ENCODE measurements at places on chromosomes 16 and 17.

DNA sequence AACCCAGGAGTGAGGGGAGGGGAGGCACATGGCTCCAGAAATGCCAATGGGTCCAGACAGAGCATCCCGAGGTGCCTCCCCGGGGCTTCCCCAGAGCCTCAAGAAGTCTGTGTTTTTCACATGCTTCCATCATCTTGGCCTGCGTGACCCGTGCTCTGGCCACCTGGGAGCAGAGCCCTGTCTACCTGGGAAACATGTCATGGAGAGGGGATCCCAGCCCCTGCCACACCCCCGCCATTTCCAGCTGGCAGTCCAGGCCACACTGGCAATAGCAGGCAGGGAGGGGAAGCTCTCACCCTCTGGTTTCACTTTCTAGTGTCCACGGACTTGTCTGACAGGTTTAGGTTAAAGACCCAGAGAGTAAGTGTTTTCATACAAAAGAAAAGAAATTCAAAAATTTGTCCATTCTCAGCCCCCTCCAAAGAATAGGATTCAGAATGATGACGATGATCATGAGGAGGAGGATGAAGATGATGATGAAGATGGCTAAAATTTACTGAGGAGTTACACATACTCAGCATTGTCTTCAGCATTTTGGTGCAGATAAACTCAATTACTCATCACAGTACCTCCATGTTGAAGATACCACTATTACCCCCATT lies 9.0 kb downstream of the SMIM5 start:
- DNase-seq: no peak

DNA sequence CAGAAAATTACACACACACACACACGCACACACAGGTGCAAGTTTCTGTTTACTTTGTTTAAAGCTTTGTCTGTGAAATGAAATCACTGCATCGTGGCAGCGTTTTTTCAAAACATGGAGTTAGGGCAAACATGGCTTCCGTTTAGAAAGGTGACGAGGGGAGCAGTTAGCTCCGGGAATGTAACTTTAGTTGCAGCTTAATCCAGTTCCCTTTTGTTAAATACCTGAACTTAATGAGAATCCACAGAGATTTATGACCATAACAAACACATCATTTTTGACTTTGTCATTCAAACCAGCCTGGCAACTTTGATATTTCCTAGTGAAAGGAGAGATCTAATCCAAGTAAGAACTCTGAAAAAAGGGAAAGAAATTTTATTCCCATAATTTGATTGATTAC lies 12.1 kb downstream of the HS3ST3A1 start:
- no peak for DNase-seq

GRCh38 chr16:19613834-19614233 lies 58.3 kb downstream of the VPS35L start:
- no peak for DNase-seq

DNA sequence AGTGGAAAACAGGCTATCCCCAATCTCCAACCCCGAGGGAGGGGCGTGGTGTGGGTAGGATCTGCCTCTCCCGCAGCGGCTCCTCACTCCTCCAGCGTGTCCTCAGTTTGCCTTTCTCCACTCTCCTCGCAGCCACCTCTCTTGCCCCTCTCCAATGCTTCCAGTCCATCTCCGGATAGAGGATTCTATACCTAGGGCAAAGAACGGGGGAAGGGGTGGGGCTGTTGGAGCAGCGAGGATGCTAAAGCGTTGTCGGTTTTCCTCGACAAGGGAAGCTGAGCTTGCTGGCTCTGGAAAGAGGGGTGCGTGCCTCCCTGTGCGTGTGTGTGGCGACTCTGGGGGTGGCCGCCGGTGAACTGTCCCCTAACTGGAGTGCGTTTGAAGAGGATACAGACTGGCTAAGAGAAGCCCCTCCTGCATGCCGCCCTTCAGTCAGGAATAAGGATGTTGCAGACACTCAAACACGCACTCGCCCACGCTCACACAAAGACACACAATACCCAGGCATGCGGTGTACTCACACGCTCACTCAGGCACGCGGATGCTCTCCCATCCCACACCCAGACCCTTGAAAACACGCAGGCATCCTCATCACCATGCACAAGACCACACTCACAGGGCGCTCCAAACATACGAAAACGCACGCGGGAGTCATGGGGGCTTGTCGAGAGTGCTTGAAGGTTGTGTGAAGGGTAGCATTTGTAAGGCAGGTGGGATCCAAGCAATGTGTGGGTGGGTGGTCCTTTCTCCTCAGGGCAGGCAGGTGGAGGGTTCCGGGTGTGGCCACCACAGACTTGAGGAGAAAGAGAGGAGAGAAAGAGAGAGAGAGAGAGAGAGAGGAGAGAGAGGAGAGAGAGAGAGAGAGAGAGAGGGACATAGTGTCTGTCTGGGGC lies 655 bp upstream of the GPR139 start:
- DNase-seq: no peak

DNA sequence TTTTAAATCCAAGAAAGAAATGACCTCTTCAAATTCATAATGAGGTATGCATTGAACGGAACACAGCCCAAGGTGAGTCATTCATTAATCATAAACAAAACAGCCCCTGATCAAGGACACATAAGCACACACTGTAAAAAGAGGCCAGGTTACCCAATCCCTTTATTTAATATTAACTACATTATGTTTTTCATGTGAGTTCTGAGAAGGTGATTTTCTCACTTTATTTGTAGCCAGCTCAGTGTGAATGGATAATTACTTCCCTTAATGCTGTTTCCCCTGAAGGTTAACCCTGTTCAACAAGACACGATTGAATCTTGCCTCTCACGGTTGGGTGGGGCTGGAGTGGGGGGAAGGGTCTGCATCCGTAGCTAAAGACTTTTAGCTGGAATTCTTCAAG lies 257.3 kb upstream of the SALL1 start:
- DNase-seq: no peak

DNA sequence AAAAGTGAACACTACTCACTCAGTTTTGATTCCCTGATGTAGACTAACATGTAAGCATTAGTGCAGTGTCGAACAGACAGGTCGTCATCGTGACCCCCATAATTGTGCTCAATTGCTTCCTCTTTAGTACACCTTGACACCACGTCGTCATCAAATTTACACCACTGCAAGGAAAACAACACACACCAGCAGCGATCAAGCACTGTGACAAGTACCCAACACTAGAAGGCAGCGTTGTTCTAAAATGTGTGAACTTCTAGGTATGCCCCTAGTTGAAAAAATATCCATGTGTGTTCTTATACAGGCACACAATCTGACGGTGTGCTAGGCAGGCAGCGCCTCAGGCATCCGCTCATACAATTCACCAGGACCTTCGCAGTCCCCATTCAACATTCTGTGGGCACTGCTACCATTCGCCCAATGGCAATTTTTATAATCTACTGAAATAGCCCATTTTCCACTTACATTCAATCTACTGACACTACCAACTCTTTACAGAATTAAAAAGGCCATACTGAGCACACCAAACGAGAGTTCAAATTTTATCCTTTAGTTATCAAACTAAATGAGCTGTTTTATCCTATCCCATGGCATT lies 23.1 kb downstream of the LITAFD start:
- no peak for DNase-seq

DNA sequence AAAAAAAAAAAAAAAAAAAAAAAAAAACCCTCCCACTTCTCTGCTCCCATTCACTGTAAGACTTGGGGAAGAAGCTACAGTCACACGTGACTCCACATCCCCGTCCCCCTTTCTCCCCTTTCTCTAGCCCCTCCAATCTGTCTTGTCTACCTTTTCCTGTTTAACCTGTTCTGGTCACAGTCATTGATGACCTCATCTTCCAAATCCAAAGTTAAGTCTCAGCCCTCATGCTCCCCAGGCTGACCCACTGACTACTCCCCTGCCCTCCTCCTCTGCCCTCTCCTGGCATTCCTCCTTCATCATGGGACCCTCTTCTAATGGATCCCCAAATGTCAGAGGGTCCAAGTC lies 1.6 kb upstream of the CDH5 start:
- no peak for DNase-seq

GRCh38 chr17:30021708-30022317 lies 80.4 kb downstream of the EFCAB5 start:
- no peak for DNase-seq

DNA sequence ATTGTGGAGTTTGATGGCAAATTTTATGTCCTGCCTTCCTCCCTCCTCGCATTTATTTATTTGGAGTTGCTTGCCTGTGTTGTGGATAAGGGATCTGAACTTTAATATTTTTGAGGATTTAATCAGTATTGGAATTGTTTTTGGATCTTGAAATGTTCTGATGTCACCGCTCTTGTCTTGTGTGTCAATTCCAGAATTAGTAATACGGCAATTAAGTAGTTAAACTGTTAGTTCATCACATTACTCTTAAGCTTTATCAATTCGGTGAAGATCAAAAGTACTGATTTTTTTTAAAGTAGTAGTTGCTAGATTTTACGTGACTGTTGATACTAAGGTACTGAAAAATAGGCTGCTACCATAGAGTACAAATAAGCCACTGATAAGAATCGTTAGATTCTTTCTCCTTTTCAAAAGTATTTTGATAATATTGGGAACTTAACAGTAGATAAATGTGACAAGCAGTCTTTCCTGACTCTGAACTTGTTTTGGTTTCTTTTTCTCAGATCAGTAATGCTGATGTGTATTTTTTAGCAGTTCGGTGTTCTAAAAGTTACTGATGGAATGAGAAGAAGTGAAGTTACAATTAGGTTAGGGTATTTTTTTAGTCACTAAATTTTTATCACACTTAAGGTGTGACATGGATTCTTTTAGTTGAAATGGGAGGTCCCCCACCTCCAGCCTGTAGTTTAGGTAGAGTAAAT lies 2.0 kb downstream of the RBBP6 start:
- no peak for DNase-seq

- no peak for DNase-seq
Observed at GRCh38 chr16:46817961-46818360, 13.0 kb downstream of the C16orf87 start.

DNA sequence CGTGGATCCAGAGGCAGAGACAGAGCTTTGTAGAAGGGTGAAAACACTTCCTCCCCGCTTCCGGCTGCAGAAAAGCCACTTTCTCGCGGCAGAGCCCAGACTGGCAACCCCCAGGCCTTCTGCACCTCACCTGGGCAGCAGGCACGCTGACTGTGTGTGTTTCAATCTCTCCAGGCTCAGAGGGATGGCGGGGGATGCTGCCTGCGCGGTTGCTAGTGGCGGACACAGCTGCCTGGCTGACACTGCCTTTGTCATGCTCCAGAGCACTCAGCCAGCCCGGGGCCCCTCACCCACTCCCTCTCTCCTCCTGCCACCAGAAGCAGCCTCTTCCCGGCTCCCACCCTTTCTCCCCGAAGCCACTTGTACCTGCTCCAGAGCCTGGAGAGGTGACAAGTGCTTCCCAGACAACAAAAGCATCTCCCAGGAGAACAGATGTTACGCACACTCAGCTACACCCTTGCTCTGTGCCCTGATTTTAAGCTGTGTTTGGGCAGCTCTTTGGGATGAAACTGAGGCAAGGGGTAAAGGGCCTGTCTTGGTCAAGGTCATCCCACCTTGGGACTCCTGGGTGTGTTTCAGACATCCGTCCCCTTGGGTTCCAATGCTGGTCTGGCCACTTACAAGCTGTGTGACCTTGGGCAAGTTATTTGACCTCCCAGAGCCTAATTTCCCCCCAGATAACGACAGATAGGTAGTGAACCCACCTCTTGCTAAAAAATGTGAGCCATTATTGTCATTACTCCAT lies 9.2 kb upstream of the GLIS2 start:
- peak; percentile 28 for DNase-seq

- no peak for DNase-seq
Observed at GRCh38 chr17:28324781-28325180, 5.8 kb downstream of the TMEM97 start.

DNA sequence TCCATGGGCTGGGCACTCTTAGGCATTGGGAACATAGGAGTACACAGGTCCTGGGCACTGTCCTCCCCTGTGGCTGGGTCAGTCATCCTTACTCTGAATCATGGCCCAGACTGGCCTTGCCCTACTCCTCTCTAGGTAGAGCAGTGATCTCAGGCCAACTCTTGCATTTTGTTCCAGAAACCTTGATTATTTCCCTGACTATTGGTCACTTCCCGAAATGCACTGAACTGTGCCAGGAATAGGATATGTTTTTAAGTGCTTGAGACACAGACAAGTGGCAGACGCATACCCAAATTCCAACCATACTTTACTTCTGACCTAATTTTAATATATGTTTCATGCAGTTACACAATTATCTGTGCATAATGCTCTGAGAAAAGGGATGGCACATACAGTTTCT lies 10.3 kb downstream of the KRABD2 start:
- no peak for DNase-seq

- DNase-seq: no peak
Observed at GRCh38 chr16:84769416-84769815, 50.4 kb upstream of the CRISPLD2 start.

GRCh38 chr17:83095016-83095415 lies 15.6 kb downstream of the METRNL start:
- no peak for DNase-seq

GRCh38 chr17:15293558-15293957 lies 28.4 kb upstream of the PMP22 start:
- DNase-seq: no peak

- no peak for DNase-seq
Observed at GRCh38 chr17:9219631-9220397, 198.5 kb downstream of the NTN1 start.

GRCh38 chr16:19555938-19556771 lies 652 bp downstream of the VPS35L start:
- no peak for DNase-seq

DNA sequence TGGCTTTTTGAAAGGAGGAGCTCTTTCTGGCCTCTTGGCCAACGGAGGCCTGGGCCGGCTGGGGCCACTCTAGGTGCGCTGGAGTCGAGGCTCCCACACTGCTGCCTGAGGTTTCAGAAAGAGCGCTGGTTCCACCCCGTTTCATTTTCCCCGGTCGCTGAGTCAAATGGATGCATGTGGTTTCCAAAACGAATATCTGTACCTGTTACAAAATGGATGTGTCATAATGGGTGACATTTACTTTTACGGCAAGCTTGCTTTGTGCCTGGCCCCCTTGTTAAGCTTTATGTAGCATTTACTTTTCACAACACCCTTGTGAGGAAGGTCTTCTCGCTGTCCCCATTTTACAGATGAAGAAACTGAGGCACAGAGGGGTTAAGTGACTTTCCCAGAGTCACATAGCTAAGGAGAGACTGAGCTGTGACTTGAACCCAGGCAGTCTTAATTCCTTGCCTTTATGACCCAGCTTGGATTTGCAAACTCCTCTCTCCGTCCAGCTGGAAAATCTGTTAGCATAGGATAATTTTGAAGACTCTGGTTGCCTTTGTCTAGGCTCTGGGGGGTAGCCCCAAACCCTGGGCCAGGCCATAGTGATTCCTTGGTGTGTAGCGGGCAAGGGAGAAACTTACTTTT lies 10.6 kb downstream of the KSR1 start:
- peak; percentile 49 for DNase-seq

GRCh38 chr16:80158766-80159165 lies 382.0 kb upstream of the DYNLRB2 start:
- no peak for DNase-seq

DNA sequence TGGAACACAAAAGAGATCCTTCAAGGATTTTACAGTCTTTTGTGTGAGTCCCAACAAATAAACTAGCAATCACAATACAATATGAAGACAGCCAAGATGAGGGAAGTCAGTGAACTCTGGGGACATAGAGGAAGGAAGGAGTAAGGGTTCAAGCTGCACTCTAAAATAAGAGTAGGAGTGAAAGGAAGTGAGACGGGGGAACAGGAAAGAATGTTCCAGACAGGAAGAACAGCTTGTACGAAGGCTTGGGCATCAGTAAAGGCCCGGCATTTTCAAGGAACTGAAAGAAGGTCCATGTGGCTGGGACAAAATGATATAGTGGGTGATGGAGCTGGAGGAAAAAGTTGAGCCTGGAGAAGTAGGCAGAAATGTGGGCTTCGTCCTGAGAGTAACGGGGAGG lies 4.5 kb downstream of the CCL17 start:
- DNase-seq: no peak

All from stimulated activated CD4-positive, alpha-beta T cell treated with anti-CD3 and anti-CD28 coated beads, TNF-alpha, amount 100 ng/mL, for 1 hour (primary cell).